ENCODE measurements at places on chromosomes 12 and 14.

GRCh38 chr12:92726850-92727249 lies 24.1 kb downstream of the PLEKHG7 start:
- DNase-seq, result no peak

GRCh38 chr12:1280059-1280458 lies 289.0 kb downstream of the ERC1 start:
- no peak for DNase-seq

GRCh38 chr12:9673404-9674225 lies 4.1 kb downstream of the CLEC2D start:
- no peak for DNase-seq

- no peak for DNase-seq
Measured at GRCh38 chr12:107448198-107448597, 237.4 kb upstream of the PWP1 start.

DNA sequence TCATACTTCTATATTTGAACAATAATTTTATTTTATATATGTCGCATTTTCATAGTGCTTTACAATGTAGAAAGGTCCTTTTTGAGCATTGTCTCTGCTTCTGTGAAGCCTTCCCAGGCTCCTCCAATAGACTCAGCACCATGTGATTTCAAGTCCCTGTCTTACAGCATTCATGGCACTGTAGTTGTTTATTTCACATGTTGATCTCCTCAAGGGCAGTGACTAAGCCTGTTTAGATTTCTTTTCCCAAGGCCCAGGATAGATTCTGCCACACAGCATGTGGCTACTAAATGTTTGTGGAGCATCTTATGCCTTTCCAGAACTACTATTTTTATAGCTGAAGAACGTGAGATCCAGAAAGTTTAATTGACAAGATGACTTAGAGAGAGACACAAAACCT lies 391.7 kb downstream of the TMEM117 start:
- no peak for DNase-seq

DNA sequence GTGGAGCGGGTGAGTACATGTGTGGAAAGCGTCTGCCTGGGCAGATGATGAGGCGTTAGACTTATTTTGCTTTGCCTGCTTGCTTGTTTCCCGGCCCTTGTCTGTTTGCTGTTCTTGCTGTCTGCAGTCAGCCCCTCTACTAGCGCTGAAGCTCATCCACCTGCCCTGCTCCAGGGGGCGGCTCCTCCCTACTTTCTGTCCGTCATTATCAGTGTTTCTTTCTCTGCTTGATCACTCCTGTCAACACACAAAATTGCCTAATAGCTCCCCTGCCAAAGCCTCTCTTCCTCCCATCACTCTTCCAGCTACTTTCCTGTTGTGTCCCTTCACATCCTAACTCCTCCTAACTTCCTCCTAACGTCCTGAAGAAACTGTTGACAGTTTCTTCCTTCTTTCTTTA lies 34.9 kb upstream of the GALNT8 start:
- DNase-seq, result no peak

- DNase-seq, result no peak
Measured at GRCh38 chr12:95625012-95625411, 73.7 kb upstream of the USP44 start.

GRCh38 chr14:41280745-41281144 lies 325.9 kb upstream of the LRFN5 start:
- no peak for DNase-seq

GRCh38 chr12:4991373-4991772 lies 52.3 kb upstream of the KCNA5 start:
- no peak for DNase-seq

DNA sequence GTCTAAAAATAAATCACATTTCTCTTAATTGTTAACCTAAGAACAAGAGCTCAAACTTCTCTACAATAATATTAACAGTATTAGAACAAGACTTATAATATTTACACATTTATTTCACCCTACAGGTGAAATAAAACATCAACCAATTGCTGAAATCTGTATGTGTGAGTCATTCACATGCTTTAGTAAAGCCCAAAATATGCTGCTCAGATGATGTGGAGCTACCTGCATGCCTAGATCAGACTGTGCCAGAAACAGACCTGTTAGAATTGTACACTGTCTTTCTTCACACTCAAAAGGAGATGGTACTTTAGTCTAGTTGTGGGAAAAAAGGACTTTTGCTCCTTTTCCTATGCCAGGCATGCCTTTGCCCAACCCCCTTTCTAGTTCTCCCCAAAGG lies 54.7 kb downstream of the RPS6KA5 start:
- DNase-seq, result no peak
